ENCODE measurements at places on chromosomes 11 and 22. TPM values are rescaled to one million over a fixed set of nuclear protein-coding genes. Genes with fewer than 3 reads are reported as not detected.

- DNase-seq, result peak; percentile 55
Observed at GRCh38 chr11:6319704-6320410, 444 bp downstream of the CAVIN3 start.

- no peak for DNase-seq
Observed at GRCh38 chr22:19766240-19766510, 5.6 kb downstream of the TBX1 start.

GRCh38 chr11:130071211-130071712 is 1.6 kb downstream of the APLP2 start:
- no peak for DNase-seq

DNA sequence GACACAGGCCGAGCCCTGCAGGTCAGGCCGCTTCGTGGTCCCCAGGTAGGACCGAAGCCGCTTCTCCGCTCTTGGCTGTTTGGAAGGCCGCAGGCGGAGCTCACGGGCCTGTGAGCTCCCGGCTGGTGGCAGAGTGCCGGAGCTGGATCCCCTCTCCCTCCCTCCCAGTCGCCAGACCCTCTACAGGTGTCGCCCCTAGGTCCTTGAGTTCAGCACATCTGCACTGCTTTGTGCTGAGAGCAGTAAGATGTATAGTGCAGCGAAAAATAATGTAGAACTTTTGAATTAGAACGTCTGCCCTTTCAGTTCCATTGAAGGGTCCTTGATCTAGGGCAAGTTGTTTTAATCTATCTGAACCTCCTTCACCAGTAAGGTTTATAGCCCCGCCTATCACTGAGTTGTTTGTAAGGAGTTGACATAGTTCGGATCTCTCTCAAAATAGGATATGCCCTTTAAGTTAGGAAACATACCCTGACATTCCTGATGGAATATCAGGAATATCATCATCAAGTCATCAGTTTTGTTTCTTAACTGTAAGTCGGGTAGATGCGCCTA is 419 bp downstream of the ANKRD49 start:
- no peak for DNase-seq

The KCNC1 gene
- not detected for total RNA-seq

DNA sequence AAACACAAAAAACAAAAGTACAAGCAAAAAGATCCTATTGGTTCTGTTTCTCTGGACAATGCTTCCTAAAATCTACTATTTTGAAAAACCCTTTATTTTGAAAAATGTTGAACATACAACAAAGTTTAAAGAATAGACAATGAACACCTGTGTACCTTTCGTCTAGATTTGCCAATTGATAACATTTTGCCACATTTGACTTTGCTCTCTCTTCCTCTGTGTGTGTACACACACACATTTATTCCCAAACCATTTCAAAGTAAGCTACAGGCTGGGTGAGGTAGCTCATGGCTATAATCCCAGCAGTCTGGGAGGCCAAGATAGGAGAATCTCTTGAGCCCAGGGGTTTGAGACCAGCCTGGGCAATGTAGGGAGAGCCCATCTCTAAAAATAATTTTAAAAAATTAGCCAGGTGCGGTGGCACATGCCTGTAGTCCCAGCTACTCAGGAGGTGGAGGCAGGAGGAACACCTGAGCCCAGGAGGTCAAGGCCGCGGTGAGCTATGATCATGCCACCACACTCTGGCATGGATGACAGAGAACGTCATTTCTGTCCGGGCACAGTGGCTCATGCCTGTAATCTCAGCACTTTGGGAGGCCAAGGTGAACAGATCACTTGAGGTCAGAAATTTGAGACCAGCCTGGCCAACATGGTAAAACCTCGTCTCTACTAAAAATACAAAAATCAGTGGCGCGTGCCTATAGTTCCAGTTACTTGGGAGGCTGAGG is 5.3 kb upstream of the PSMC3 start:
- no peak for DNase-seq

GRCh38 chr11:86749821-86750401 is 50.4 kb upstream of the PRSS23 start:
- no peak for DNase-seq

The CD3G gene
- total RNA-seq, result not detected

Data from NCI-H460 (cell line).